ENCODE measurements at places on chromosomes 1 and 21.

DNA sequence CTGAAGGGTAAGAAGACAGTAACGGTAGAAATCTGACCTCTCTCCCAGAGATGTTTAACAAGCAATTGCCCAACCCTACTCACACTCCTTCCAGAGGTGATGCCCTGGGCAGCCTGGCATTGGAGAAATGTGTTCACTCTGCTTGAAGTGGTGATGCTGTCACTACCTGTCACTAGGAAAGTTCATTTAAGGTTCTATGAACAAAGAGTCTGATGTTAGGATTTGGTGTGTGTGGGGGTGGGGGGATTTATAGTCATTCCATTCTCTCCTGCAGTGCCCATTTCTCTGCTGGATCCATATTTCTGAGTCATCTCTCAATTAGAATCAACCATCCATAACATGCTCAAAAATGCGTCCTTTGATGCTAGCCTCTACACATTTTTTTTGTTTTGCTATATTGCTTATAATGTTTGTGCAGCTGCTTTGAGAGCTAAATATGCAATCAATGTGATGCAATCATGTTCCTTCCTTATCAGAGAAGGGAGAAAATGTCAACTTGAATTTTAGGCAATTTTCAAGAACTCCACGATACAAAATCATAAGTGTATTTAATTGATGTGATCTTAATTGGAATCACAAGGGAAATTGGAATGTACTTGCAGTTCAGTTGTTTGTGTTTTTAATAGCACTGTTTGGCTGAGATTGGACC, 173.9 kb downstream of the DUSP10 start:
- DNase-seq, result no peak

- DNase-seq, result no peak
These were observed 39.8 kb downstream of the WNT2B start for GRCh38 chr1:112548547-112548946.

GRCh38 chr1:235940285-235940684, 73.6 kb upstream of the LYST start:
- no peak for DNase-seq

GRCh38 chr1:6246497-6247467, 2.8 kb downstream of the HES3 start:
- peak; percentile 85 for DNase-seq

- DNase-seq, result no peak
These were observed 87.9 kb downstream of the VAV3 start for GRCh38 chr1:107877092-107877491.

DNA sequence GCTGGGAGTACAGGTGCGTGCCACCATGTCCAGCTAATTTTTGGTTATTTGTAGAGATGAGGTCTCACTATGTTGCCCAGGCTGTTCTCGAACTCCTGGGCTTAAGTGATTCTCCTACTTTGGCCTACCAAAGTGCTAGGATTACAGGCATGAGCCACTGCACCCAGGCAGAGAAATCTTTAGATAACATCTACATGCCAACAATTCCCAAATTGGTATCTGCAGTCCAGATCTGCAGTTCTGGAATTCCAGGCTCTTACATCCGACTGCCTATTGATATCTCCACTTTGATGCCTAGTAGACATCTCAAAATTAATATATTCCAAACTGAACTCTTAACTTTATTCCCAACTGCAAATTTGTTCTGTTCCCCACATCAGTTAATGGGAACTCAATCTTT, 23.3 kb downstream of the INAVA start:
- no peak for DNase-seq

All from progenitor cell of endocrine pancreas (in vitro differentiated cells).